Fibroblast of the aortic adventitia (primary cell): ENCODE measurements at places on chromosomes 1 and 21.

DNA sequence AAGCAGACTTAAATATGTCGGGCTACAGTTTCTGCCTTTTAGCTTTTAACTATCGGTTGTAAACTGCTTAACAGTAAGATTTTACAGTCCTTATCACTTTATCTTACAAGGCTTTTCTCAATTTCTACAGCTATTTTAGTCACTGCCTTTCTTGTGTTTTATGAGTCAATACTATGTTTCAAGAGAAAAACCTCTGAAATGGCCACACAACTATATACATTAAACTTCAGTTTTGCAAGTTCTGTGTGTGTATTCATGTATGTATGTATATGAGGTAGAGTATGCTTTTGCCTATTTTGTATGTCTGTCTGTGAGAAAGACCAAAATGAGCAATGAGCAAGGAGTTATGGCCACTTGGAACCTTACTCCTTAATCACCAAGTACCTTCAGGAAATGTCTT, 169.8 kb downstream of the SYT2 start:
- peak; percentile 9 for DNase-seq

DNA sequence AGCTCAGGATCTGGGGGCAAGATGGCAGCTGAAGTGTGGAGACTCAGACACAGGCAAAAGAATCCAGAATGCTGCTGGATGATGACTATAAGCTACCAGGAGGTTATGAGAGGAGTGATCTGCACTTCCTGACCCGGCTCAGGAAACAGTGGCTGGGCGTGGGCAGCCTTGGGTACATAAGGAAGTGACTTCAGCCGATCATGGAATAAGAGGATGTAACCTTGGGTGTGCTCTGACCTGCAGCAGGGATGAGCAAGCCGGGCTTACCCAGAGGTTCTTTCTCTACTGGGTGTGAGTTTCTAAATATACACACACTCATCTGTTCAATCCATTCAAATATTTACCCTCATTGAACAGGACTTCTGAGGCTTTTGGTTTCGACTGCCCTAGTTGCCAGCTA, 62.7 kb downstream of the CD34 start:
- DNase-seq: peak; percentile 57

- no peak for DNase-seq
Measured at GRCh38 chr1:21496063-21496462, 13.2 kb upstream of the ALPL start.

DNA sequence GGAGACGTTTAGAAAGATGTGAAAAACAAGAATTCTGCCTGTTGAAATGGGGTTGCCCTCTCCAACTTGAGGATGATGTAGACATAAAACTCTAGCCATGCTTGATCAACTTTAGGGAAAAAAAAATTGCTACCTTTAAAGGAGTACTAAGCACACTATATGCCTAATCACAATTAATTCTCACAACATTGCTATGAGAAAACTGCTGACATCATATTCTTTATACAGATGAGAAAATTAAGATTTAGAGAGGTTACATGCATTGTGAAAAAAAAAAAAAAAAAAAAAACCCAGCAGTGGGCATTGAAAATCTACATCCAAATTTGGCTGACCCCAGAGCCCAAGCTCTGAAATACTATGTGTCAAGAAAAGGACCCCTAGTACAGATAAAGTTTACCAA, 617.2 kb upstream of the ADGRL2 start:
- DNase-seq: no peak

DNA sequence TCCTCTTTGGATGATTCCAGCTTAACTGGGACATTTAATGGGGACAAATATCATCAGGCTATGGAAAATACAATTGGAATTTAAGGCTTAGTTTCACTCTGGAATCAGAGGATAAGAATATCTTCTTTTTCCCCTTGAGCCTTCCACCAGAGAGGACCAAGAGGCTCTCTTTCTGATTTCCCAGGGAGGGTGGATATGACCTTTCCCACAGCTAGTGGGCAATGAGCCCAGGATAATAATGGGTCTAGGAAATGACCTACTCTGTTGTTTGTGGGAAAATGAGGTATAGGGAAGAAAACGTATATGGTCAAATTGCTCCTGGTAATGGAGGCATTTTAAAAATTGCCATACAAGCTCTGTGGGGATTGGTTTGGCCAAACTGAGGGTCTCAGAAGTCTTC, 1.9 kb downstream of the OR6Y1 start:
- no peak for DNase-seq

- DNase-seq: no peak
Measured at GRCh38 chr1:117664314-117664713, 58.5 kb downstream of the TENT5C start.

GRCh38 chr1:13812456-13813397, 112.7 kb downstream of the PRDM2 start:
- no peak for DNase-seq

DNA sequence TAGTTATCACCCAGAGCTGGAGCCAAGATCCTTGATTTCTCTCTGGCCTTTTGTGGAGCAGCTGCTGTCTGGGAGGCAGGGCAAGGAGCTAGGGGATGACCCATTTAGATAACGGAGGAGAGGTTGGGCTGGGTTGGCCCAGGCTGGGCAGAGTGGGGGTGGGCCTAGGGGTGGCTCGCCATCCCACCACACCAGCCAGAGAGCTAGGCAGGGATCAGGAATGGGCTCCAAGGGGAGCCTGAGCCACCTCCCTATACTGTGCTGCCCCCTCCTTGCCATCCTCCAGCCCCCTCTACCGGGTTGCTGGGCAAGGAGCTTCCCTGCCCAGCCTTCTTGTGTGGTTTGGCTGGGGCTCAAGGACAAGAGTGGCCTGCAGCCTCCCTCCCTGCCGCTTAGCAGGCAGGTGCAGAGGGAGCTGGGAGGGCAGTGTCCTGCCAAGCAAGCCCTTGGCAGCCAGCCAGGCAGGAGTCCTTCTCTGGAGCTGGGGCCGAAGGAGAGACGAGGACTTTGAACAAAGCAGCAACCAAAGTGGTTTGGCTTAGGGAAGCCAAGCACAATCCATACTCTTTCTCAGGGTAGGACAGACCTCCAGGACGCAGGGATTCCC, 4.1 kb downstream of the NUAK2 start:
- DNase-seq: no peak

DNA sequence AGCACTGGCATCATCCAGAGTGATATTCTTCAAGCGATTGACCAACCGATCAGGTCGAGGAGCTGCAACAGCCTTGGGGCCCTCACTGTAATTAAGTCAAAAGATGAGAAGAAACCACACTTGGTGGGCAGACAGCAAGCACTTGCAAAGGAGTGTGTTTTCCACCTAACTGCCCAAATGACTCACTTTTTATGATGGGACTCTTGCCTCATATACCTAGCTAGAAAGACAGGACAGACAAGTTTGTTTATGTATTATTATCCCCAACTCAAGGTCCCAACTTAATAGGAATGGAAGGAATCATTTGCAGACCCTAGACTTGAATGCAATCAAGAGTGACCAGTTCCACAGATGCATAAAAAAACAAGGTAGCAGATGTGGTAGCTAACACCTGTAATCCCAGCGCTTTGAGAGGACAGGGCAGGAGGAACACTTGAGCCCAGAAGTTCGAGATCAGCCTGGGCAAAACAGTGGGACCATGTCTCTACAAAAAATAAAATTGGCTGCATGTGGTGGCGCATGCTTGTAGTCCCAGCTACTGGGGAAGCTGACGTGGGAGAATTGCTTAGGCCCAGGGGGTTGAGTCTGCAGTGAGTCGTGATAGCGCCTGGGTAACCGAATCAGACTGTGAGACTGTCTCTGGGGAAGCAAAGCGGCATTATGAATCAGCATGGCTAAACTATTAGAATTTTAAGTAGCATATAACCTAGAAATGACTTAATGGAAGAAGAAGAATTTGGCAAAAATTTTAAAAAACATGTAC, 2.3 kb upstream of the NRAS start:
- peak; percentile 25 for DNase-seq

DNA sequence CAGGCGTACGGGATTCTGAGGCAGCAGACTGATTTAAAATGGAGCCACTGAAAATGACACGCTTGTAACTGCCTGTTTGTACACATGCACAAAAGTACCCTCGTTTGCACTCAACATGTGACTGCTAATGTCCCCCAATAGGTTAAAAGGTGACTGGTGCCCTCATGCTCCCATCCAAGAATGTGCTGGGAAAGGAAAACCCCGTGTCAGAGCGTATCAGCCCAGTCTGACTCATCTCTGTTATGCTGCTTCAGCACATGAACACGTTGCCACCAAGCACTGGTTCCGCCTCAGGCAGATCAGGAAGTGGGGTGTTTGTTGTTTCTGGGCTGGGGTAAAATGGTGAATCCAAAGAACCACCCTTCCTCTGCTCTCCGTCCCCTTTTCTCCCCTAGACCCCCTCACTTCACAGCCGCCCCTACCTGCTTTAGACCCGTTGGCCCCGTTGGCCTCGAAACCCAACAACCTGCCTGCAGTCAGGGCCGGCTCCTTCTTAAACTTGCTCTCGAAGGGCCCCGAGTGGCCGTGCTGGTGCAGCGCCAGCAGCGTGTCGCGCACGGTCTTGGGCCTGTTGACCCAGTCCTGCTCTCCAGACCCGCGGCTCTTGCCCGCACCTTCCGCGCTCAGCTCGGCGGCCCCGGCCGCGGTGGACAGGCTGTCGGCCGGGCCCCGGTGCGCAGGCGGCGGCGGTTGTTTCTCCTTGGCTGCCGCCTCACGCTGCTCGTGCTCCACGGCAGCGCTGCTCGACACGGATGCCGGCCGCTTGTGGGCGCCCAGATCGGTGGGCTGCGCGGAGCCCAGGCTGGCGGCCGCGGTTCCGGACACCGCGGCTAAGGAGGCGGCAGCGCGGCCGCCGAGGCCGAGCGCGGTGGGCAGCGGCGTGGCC, 1.7 kb downstream of the IRF2BP2 start:
- DNase-seq: peak; percentile 94

- peak; percentile 95 for DNase-seq
Measured at GRCh38 chr1:172322219-172323061, 98.0 kb upstream of the C1orf105 start.

DNA sequence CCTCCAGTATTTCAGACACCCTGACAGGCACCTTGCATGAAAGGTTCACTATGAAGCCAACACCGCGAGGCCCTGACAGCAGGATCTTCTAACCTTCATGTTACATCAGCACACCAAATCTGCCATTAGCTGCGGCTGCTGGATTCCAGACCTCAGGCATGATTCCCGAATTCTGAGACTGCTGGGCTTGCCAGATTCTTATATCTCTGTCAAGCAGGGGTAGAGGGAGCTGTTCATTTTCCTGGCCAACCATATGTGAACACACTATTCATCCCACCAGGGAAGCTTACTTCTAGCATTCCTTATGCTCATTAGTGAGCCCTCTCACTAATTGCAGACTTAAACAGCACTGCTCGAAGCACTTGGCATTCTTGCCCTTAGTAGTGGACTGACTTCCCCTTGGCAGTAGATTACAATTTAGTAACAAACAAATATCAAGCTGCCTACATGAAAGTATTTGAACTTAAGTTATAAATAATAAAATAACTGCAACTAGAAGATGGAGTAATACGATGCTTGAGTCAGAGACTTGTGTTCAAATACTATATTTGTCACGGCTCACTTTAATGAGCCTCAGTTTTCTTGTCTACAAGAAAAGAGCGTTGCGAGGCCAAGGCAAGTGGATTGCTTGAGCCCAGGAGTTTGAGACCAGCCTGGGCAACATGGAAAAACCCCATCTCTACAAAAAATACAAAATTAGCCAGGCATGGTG, 43.3 kb downstream of the NID1 start:
- DNase-seq: peak; percentile 84

DNA sequence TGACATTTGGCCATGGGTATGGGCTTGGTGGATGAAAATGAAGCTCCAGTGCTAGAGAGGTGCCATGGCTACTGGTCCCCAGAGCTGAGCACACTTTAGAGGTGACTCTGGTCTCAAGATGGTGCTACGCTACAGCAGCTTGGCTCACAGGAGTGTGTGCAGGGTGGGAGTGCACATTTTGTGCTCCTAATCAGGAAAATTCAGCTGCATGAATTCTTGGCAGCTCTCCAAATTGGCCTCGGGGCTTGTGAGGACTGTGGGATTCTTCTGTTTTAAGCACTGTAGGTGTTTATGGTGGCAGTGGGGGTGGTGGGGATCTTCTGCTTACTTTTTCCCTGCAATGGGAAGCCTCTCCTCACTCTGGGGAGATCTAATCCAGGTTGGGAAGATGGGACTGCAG, 17.3 kb upstream of the TIPRL start:
- peak; percentile 13 for DNase-seq

GRCh38 chr1:176136891-176137290, 70.2 kb downstream of the COP1 start:
- peak; percentile 5 for DNase-seq

DNA sequence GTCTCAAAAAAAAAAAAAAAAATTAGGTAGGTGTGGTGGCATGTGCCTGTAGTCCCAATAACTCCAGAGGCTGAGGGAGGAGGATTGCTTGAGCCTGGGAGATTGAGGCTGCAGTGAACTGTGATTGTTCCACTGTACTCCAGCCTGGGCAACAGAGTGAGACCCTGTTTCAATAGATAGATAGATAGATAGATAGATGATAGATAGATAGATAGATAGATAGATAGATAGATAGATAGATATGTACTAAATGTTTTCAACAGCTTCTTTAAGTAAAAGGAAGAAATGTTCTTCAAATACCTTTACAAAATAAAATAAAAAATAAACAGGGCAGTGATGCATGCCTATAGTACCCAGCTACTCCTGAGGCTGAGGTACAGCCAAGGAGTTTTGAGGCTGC, 9.8 kb downstream of the KIF1B start:
- DNase-seq: no peak

DNA sequence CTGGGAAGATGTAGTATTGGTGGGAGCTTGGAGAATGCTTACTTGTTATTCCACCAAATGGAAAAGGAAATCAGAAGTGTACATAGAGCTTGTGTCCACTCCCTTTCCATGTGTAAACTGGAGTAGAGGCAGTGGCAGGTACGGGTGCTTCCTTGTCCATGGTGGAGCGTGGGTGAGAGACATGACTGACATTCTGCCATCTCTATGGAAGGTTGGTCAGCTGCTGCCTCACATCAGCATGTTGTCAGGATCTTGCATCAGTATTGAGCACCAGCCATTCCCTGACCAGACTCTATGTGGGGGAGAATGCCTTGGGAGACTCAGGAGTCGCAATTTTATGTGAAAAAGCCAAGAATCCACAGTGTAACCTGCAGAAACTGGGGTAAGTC, 19.8 kb downstream of the NLRP3 start:
- DNase-seq: no peak

GRCh38 chr1:31912839-31913239, 25.3 kb downstream of the PTP4A2 start:
- no peak for DNase-seq

GRCh38 chr1:162690672-162691434, 58.6 kb downstream of the DDR2 start:
- peak; percentile 94 for DNase-seq

DNA sequence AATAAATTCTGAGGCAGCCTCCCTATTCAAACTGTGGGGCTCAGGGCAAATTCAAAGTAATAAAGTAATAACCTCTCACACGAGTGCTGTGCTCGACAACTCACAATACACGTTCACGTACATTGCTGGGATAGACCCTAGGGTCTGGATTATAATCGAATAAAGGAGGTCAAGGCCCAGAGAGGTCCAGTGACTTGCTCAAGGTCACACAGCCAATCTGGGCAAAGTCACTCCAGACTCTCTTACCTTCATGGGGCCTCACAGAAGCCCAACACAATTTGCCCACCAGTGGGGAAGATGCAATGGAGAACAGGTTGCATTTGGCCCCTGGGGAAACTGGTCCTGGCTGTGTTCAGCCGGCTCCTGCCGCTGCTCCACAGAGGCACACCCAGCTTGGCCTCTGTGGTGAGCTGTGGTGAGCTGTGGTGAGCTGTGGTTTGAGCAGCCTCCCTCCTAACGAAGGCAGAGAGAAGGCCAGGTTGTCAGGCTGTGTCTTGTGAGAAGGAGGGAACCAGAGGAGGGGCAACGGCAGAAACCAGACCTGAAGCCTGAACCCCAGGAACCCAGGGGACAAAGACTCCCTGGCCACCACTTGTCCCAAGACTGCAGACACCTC, 35.1 kb downstream of the NUAK2 start:
- no peak for DNase-seq
